Stimulated activated CD8-positive, alpha-beta memory T cell treated with anti-CD3 and anti-CD28 coated beads, Interleukin-7, amount 100 ng/mL, for 1 hour (primary cell): ENCODE measurements at places on chromosomes 13 and 19.

DNA sequence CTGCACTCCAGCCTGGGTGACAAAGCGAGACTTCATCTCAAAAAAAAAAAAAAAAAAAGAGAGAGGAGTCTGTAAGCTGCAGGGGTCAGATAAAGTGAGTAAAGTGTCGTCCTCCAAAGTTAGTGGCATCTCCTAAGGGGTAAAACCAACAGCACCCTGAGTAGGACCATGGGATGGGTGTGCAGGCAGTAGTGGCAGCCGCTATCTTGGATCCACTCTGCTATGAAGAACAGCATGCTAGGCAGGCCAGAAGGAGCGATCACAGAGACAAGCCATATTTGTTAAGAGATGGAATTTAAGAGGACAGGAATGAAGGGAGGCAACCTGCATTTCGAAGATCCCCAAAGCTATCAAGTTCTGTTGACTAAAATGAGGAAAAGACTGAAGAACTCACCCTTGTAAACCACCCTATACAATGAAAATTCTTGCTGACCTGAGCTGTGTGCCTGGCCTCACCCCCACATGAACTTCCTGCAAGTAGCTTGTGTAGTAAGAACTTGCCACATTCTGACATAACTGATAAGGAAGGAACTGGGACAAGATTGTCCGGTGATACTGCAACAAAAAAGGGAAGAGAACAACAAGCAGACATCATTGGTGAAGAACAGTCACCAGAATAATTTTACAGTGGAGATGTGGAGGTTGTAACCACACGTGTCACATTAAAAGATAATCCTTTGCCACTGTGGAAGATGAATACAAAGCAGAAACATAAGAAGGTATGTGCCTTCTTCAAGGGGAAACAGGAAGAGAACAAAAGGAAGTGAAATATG is 16.2 kb downstream of the DPY19L3 start:
- no peak for DNase-seq

- no peak for DNase-seq
Observed at GRCh38 chr19:12786952-12787351, 4.3 kb upstream of the JUNB start.

DNA sequence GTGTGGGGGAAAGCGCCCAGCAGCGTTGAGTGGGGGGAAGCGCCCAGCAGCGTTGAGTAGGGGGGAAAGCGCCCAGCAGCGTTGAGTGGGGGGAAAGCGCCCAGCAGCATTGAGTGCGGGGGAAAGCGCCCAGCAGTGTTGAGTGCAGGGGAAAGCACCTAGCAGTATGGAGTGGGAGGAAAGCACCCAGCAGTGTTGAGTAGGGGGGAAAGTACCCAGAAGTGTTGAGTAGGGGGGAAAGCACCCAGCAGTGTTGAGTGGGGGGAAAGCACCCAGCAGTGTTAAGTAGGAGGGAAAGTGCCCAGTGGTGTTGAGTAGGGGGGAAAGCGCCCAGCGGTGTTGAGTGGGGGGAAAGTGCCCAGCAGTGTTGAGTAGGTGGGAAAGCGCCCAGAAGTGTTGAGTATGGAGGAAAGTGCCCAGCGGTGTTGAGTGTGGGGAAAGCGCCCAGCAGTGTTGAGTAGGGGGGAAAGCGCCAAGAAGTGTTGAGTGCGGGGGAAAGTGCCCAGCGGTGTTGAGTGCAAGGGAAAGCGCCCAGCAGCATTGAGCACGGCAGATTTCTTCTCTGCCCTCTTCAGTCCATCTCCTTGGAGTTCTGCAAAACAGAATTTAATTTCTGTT is 138.4 kb downstream of the ATP11A start:
- DNase-seq = no peak

DNA sequence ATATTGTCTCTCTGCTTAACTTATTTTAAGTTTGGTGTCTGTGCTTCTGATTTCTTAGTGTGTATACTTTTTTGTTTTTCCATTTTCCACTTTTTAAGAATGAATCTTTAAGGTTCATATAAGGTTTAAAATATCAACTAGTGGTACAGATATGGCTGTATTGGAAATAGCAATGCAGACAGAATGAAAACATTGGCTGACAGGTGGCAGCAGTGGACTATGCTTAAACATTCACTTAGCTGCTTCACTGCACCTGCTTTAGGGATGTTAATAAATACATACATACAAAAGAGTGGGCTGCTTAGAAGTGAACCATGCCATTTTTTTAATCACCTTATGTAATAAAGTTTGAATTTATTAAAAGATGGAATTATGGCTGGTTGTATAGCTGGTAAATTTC is 27.3 kb downstream of the TM9SF2 start:
- DNase-seq = no peak

GRCh38 chr19:38737281-38737865 is 6.9 kb downstream of the CAPN12 start:
- DNase-seq = no peak

- DNase-seq = no peak
Observed at GRCh38 chr13:41345914-41346589, 35.0 kb downstream of the NAA16 start.

DNA sequence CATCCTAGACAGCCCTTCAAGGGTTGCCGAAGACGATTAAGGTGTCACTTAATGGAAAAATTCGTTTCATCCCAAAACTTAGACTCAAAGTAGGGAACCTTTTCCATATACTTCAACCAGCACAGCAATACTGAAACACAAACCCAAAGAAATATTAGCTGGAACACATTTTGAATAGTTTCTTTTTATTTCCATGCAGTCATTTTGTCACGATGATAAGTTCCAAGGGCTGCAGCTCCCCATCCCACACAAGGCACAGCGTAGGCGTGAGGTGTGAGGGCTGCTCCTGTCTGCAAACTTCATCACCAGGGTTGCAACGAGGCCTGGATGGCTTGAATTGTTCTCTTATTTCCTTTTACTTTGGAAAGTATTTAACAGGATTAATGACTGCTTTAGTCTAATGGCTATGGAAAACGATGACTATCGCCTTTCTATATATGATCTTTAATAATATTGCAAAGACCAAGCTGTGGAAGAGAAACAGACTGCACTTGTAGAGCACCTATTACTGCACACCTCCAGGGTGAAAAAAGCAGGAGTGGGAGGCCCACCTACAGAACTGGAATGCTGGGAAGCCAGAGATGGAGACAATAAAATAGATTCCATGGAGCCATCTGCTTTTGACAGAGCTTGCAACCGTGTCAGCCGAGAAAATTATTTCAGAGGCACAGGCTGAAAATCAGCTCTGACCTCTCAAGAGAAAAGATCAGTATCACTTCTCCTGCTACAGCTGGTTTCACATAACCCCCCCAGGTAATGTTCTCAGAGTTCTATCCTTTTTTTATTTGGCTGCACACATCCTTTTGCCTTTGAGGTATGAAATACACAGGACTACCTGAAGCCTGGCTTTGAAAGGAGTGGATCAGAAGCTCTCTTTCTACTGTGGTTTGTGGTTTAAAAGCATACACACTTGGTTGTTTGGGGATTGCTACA is 274.5 kb upstream of the NBEA start:
- DNase-seq = no peak

GRCh38 chr13:77298426-77298825 is 28.5 kb downstream of the MYCBP2 start:
- no peak for DNase-seq

DNA sequence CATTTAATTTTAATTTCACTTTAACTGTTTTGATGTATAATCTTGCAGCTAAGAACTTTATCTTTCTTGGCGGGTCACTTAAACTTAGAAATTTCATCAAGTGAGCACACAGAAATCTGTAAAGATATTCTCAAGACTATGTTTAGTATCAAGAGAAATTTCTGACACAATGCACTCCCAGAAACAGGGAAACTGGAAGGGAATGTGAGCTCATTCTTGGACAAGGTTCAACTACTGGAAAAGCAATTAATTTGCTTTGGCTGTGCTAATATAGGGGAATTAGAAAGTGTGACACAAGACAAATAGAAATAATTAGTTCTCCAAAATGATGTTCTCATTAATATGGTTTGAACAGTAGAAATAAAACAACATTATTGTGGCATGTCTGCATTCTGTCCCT is 402.3 kb downstream of the DACH1 start:
- DNase-seq = no peak

- DNase-seq = no peak
Observed at GRCh38 chr13:99690426-99691174, 189.3 kb downstream of the TM9SF2 start.

DNA sequence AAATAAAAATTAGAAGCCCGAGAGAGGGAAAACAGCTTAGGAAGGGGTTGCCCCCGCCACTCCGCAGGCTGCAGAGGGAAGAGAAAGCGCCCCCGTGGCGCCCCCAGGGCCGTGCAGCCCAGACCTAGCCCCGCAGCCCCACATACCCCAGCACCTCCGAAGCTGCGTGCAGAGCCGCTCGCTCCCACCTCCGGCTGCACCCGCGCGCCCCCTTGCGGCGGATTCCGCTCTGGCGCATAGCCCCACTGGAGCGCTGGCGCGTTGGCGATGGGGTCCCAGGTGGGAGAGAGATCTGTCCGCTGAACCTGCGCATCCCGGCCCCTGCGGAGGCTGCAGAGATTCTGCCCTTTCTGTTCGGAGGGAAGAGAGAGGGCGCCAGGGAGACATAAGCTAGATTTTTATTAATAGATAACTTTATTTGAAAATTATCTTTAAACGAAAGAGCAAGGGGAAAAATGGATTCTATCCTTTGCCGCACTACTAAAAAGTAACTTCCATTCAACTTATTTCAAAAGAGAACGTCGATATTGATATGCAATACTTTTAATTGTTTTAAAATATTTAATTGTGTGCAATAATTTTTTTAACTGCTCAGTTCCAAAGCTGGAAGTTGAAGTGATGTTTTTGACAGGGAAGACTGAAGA is 11.7 kb upstream of the CLN5 start:
- DNase-seq = peak; percentile 81

- no peak for DNase-seq
Observed at GRCh38 chr19:49492573-49493405, 3.4 kb upstream of the RPS11 start.

DNA sequence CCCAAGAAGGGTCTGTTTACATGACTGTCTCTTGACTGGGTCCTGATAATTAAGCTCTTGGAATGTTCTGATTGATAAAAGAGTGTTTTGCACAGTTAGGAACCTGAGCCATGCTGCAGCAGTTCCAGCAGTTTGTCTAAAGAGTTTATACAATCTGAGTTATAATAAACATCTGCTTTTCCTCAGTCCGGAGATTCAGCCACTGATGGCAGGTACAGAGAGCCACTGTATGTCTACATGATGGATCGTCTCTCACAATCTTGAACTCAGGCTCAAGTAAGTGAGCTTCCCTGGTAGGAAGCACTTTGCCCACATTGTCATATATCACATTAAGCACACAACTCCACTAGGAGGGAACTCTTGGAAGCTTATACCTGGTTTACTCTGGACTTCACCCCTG is 84.3 kb downstream of the UGGT2 start:
- DNase-seq = no peak

DNA sequence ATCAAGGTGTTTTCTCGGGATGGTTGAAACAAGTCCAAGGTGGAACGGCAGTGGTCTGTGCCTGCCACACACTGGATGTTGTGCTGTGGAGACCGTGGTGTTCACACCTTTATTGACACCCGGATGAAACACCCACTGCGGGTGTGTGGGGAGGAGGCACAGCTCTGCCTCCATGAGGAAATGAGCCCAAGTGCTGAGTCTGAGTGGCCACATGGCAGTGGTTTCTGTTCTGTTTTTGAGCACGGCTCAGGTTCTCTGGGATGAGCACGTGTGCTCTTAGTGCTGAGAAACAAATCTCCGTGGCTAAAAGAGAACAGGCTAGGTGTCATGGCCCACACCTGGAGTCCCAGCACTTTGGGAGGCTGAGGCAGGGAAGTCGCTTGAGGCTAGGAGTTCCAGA is 29.5 kb downstream of the UPF1 start:
- no peak for DNase-seq

DNA sequence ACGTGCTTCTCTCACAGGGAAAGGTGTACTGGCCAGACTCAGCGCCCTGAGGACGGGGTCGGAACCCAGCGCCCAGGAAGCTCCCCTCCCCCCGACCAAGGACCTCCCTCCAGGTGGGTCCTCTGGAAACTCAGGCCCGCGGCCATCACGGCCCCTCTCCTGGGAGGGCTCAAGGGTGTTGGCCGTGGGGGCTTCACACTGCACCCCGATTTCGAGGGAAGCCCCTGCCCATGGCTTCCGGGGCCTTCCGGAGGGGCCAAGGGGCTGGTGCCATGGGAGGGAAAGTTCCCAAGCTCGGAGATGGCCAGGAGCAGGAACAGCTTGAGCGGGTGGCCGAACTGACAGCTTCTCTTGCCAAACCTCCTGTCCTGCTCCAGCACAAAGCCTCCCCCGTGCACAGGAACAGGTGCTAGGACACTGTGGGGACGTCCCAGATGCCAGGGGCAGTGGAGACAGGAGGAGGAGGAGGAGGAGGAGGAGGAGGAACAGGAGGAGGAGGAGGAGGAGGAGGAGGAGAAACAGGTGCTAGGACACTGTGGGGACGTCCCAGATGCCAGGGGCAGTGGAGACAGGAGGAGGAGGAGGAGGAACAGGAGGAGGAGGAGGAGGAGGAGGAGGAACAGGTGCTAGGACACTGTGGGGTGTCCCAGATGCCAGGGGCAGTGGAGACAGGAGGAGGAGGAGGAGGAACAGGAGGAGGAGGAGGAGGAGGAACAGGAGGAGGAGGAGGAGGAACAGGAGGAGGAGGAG is 10.0 kb downstream of the SBNO2 start:
- DNase-seq = no peak

GRCh38 chr13:42762917-42763316 is 18.5 kb upstream of the FAM216B start:
- no peak for DNase-seq

DNA sequence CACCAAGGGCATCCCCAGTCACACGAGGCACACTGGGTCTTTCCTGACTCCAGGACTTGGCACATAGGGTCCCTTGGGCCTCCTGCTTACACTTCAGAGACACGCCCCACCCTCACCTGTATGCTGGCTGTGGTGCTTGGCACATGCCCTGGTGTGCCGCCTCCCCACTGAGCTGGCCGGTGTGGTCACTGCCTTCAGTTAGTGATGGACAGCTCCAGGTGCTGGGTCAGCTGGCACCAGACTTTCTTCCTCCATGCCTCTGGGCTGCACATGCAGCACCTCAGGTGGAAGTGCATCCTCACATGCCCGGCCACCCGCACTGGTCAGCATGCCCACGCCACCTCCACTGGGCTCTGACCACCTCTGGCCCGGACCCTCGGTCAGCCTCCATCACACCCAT is 52.9 kb downstream of the KLF2 start:
- DNase-seq = no peak

DNA sequence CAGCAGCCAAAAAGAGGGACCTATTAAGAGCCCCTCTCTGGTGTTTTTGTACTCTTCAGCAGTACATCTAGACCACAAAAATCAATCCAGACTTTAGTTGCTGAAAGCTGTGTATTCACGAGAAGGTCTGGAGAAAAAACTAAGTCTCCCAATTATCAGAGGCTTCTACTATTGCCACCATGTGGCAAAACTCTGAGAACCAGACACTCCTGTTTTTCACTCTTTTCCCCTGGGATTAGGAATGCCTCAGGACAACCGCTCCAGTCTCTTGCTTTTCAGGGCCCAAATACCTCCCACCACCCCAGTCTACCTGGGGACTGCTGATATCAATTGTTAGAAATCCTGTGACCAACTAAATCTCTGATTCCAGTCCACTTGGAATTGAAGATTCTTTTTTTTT is 30.1 kb upstream of the OBI1 start:
- DNase-seq = no peak

- no peak for DNase-seq
Observed at GRCh38 chr13:72165276-72165675, 298.3 kb upstream of the DACH1 start.
